ENCODE measurements at places on chromosomes 5 and 9.

DNA sequence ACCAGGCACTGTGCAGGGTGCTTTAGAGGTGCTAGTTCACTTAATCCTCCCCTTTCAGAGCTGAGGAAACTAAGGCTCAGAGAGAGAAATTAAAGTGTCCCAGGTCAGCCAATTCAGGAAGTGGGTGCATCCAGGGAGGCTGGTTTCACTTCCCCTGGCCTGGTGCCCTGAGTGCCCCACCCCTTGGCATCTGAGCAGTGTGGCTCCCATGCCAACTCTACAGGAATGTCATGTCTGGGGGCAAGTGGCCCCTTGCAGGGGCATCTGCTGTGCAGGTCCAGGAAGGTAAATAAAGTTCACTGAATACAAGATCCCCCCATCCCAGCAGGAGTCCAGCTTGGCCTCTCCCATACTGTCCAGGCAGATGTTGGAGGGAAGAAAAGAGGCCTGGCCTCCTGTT, 4.4 kb upstream of the N4BP3 start:
- no peak for DNase-seq

DNA sequence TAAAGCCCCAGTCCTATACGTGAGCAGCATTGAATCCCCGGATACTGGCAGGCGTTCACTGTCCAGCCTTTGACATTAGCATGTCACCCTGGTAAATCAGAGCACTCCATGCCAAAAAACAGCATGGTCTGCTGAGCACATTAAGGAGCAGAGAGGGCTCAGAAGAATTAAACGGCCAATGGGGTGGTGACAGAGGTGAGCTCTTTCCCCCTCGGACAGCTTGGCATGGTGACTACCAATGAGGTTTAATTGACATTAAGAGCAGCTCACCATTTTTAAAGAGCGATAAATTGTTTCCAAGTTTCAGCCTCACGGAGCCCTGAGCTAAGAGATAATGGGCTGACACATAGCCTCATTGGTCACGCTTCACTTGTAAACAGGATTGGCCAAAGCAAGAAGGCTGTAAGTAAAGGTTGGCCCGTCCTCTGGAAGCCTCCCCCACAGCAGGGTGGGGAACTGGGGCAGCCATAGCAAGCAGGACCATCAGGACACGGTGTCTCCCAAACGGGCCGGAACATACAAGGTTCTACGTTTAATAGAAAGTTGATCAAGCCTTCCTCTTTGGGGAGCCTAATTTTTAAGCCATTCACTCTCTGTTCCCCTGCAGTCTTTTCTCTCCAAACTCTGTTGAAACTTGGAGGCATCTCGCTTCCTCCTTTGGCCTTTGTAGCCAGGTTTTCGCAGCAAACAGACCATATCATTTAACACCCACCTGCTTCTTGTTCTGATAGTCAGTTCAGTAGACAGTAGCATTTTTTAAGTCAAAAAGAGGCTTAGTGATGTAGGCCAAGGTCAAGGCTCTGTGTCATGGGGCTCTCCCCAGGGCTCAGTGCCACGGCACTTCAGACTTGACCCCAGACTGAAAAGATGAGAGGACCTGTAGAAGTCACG, 25.9 kb downstream of the QRFP start:
- DNase-seq, result no peak

- DNase-seq, result no peak
These were observed 394.1 kb downstream of the ZNF608 start for GRCh38 chr5:124352312-124352711.

- DNase-seq, result peak; percentile 62
These were observed 19.7 kb downstream of the CAMSAP1 start for GRCh38 chr9:135887585-135888050.

GRCh38 chr9:104604801-104605200, 626 bp downstream of the OR13C2 start:
- no peak for DNase-seq

DNA sequence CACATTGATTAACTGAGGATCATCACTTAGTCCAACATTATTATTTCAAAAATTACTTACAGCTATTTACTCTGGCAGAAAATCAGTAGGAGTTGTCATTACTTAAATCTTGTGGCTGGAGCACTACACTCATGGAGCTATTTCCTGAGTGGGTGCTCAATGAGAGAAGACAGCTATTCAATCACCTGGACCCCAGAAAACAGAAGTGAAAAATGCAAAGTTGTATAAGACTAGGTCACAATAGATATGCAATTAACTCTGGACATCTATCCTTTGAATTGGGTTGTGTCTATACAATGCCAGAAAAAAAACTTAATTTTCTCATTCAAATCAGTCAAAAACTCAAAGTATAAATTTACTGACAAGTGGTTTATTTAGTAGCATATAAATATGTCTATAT, 340.9 kb downstream of the EFNA5 start:
- no peak for DNase-seq

GRCh38 chr9:89969156-89969675, 364.4 kb downstream of the GADD45G start:
- DNase-seq, result peak; percentile 79

DNA sequence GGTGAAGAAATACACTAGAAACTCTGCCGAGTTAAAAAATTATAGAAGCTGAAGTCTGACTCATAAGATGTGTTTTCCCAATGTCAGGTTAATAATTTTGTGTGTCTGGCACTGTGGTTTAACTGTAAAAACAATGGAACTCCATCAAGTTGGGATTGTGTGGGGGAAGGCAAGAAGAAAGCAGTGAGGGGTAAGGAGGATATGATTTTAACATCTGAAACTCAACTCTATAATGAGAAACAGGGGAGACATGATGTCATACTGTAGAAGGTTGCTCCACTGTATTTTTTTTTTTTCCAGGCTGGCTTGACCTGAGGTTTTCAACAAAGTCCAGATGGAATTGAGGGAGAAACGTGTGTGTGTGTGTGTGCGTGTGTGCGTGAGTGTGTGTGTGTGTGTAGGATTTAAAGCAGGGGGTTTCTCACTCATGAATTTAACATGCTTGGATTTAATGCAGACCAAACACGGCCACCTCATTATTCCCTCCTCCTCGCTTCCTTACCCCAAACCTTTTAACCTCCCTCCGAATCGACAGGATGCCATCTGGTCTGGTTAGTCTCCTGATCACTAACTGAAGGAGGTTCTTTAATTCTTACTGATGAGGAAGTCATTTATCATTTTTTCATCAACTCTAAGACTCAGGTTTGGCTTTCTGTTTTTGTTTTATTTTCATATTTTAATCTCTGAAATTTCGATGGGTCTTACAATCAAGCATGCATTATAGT, 140.2 kb upstream of the LPAR1 start:
- no peak for DNase-seq

DNA sequence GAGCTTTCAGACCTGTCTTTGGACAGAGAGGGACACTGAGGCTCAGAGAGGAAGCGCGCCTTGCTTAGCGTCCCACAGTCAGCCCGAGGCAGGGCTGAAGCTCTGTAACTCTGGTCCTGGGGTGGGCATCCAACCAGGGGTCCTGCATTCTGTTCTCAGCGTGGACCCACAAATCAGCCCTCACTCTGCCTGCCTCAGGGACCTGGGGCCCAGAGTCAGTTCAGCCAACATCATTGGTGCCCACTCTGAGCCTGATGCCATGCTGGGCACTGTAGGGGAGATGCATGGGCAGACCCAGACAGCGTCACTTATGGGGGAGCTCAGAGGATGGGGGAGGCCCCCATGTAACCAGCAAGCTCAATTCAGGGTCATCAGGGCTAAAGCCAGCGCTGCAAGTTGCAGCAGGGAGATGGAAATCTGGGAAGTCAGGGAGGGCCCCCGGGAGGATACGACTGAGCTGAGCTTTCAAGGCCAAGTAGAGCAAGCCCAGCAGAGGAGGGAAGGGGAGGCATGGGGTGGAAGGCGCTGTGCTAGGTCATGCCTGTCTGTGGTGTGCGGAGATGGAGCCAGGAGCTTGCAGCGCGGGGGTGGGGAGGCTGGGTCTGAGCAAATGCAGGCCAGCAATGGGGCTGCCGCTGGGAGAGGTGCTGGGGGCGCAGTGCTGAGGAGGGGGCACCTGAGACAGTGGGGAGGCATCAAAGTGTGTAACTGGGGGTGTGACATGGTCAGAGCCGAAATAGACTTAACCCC, 21.1 kb downstream of the CORO2A start:
- no peak for DNase-seq

DNA sequence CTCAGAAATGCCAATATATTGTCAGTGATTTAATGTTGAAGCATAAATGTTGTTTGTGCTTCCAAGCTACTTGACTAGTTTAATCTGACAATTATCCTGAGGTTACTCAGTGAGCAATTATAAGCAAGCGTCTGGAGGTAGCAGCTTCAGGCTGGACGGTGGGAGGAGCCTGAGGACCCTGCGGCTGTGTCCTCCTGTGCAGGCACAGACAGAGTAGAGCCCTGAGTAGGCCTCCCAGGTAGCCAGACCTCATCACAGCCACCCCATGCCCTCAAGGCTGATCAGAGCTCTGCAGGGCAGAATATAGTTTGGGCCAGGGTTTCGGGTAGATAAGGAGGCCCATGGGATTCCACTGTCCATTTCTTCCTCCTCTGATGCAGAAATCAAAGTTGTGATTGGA, 153.6 kb downstream of the DRD1 start:
- no peak for DNase-seq

GRCh38 chr5:91499943-91500531, 116.9 kb upstream of the ARRDC3 start:
- DNase-seq, result peak; percentile 50

DNA sequence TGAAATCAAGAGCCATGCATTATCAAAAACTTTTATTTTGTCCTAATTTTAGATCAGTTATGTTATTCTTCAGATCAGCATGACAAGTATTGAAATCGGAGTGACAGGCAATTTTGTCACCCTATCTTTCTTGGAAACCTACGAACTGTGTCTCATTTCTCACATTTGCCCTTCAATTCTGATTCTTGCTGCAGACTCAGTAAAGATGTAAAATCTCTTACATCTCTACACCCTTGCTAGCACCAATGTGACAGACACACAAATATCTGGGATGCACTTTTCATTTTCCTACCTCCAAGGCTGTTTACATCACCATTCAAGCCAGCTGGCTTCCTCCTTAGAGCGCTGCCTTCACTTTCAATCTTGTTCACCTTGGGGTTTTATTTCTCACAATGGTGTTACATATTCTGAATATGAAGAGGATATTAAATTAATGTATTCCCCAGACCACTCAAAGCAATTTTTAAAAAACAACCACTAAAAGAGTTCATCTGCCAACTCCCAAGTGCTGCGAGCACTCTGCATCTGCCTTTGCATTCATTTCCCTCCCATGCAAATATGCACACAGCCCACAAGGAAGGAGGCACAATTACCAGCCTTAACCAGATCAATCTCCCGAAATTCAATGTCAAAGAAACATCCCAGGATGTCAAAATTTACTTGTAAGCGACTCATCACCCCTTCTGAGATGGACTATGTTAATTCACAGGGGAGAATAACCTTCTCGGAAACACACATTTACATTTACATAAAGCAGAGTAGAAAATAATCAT, 164.3 kb downstream of the ENC1 start:
- DNase-seq, result no peak

DNA sequence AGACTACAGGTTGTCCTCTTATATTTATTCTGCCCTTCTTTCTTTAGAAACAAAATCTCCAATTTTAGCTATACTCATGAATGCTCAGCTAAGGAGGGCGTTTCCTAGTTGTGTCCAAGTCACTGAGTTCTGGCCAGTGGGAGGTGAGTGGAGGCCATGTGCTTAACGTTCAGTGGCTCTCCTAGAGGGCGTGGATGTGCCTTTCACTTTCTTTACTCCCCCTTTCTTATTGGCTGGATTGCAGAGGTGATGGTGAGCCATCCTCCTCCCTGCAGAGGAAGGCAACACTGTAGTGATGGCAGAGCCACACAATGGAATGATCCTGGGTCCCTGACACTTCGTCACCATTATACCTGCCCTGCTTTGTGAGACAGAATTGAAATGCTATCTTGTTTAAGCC, 54.6 kb downstream of the ALG2 start:
- no peak for DNase-seq

DNA sequence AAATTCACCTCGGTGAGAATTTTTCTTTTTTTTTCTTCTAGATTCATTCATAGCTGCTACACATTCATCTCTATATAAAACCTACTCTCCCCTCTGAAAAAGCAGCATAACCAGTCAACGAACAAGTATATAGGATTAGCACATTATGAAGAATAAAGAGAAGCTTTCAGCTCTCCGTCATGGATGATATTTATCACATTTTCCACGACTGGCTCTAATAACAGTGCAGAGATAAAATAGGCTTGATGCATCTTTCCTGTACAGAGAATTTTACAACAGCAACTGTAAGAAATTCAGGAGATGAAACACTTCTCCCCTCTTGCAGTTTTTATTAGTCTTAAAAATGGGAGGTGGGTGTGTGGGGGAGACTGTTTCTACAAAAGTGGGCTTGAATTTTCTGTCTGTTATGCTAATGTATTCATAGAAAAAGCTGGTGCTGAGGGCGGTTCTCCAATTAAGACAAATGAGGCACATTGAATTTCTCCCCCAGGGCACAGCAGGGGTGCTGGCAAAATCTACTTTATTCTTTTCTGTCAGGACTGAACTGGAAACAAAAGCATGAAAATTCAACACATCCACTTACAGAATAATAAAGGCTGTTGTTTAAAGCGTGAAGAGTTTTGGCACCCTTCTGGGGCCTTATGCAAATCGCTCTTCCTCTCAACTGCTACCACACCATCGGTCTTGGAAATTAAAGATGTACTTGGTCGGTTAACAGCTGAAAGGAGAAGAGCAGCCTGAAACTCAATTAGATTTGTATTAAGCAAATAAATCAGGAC, 233.9 kb upstream of the ZNF608 start:
- no peak for DNase-seq

DNA sequence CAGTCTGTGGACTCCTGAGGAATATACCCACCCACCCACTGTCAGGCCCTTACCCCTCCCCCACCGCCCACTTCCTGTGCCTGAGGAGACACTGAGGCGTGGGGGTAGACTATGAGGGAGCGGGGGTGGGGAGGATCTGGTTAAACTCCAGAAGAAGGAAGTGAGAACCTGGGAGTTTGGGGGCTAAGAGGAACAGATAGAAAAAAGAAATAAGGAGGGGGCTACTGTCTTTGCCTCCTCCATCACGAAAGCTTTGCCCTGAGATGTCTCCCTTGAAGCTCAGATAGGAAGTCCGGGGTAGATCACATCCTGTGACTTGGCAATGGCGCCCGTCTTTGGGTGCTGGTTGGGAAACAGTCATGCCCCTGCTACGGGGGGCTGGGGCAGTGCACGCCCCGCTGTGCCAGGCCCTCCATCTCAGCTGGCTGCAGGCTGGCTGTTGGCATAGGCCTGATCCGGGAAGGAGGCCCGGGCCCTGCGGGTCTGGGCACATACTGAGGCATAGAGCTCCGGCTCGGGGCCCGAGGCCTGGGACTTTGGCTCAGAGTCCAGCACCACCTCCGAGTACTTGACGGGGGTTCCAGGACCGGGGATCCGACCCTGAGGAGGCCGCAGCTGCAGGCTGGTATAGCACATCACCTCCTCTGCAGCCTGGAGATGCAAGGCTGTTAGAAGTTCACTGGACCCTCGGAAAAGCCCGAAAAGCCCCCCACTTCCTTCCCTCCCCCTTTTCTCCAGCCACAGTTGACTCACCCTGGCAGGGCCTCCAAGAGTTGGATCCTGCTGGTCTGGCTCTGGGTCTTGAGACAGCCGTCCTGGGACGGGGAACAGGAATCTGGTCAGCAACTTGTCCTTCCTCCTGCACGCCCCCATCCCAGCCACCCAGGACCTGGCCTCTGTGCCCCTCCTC, 1.0 kb downstream of the SIT1 start:
- peak; percentile 65 for DNase-seq

GRCh38 chr9:138007918-138008841, 130.6 kb downstream of the CACNA1B start:
- no peak for DNase-seq
